B cell (primary cell): ENCODE measurements at places on chromosomes 3 and 15.

DNA sequence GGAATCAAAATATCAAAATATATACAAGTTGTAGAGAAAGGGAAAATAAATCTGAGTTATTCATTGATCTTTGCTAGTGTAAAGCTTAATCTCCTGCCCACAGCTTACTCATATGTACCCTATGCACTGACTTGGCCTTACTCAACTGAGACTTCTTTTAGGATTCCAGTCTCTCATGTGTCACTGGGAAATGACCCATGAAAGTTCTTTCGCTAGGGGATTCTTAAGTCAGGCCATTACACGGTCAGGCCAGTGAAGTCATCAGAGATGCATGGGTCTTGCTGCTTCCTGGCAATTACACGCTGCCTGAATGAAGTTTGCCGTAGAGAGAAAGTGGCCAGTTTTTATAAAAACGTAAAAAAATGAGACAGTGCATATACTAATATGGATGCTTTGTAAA is 20.7 kb upstream of the LPP start:
- no peak for DNase-seq

DNA sequence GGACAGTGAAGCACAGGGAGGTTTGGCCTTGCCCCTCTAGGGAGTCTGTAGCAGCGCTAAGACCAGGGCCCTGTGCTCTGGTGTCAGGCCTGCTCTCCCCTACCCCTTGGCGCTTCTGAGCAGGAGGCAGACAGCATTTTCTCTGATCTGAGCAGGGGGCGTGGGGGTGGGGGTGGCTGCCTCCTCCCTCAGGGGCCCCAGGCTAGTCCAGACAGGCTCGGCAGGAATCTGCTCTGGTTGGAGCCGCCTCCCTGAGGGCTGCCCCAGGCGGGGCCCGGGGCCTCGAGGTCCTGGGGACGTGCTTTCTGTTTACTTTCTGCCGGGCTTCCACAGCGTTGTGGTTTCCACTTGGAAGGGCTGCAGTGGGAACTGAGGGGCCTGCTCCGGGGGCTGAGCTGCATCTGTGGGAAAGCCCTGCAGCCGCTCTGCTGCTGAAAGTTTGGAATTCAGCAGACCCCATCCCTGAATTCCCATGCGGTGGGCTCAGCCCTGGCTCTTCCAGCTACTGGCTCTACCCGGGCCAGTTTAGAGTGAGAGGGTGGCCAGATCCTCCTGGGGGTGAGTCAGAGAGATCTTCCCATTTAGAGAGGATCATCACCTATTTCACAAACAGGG is 105.4 kb downstream of the LINGO1 start:
- DNase-seq = no peak

DNA sequence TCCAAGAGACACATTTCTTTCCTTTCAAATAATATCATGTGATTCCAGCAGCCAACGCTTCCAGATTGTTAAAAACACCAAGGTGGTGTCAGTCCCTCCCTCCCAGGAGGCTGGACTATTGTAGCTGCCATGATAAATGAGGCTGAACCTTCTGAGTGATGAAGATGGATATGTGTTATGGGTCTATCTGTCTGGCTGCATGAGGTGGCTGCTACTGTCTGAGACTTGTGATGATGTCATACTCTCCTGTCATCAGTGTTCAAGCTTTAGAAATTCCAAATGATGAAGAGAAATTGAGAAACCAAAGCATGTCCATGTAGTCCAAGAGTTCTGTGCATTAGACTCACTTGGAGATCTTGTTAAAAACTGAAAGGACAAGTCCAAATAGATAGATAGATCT is 683.0 kb downstream of the NTRK3 start:
- no peak for DNase-seq

- no peak for DNase-seq
Measured at GRCh38 chr3:193761969-193762368, 169.0 kb downstream of the OPA1 start.

DNA sequence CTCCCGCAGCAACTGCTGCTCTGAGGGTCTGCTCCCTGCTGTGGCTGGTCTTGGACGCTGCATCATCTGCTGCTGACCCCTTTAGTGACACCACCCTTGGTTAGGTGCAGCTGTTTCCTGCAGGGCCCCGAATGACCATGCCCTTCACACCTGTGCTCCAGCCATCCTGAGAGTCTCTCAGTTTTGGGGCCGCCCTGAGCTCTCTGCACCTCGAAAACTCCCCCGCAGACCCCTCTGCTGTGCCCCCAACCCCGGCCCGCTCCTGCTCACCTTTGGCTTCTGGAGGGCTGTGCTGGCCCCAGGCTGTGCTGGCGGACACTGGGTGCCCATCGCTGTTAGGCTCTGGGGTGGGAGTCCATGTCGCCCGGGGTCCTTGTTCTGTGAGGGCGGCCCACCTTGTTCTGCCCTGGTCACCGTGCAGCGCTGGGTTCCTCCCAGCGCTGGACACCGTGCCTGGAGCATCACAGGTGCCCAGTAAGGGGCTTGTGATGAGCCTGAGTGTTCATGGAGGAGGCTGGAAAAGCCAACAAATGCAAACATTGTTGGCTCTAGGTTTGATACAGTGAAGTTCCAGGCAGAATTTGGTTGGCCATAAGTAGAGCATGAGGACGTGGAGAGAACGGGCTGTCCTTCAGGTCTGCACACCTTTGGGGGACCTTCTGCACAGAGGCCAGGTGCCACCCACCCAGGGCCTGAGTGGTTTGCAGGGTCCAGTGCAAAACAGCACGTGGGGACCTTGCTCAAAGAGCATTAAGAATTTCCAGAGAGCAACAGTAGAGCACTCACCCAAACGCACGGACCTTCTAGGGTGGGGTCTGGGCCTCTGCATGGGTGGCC is 12.3 kb downstream of the ABTB1 start:
- no peak for DNase-seq

- no peak for DNase-seq
Measured at GRCh38 chr3:66756468-66757036, 241.6 kb upstream of the KBTBD8 start.

GRCh38 chr15:93028632-93029213 is 60.3 kb downstream of the RGMA start:
- DNase-seq = no peak

- peak; percentile 80 for DNase-seq
Measured at GRCh38 chr3:52055537-52056351, 627 bp downstream of the DUSP7 start.

DNA sequence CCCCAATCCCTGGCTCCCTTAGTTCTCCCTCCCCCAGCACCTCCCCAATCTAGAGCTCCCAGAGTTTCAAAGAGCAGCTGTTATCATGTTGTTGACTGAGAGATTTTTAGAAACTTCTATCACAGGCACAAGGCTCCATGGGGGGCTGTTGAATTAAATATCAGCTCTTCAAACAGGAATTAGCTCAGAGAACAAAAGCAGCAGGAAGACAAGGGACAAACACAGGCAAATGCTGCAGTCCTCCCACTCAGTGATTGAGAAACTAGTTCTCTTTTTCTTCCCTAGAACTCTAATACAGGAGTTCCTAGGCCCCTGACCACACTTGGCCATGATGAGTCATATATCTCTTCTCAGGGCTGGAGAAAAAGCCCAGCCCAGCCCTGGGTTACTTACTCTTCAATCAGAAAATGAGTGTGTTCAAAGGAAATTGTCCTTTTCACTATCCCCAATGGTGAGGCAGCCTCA is 262.1 kb downstream of the IGSF11 start:
- DNase-seq = no peak

- no peak for DNase-seq
Measured at GRCh38 chr3:17514597-17514996, 227.8 kb downstream of the TBC1D5 start.

- peak; percentile 52 for DNase-seq
Measured at GRCh38 chr3:100335434-100335833, 877 bp downstream of the NIT2 start.

- DNase-seq = no peak
Measured at GRCh38 chr15:85479071-85479647, 98.8 kb downstream of the AKAP13 start.

- no peak for DNase-seq
Measured at GRCh38 chr3:40452562-40452875, 4.6 kb upstream of the RPL14 start.

DNA sequence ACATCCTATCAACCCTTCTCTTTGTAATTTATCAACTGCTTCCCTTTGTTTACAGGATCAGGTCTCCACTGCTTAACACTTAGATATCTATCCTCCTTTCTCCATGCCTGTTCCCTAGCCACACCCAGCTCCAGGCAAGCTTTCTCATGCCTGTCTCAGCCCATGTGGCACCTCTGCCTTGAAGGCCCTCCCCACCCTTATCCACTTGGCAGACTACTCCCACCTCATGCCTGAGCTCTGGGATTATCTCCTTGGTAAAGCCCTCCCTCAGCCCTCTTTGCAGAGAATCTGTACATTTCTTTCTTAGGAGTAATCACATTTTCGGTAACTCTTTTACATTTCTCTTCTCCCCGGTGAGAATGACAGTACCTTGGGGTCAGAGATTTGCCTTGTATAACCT is 96.0 kb downstream of the ATP1B3 start:
- no peak for DNase-seq

- peak; percentile 35 for DNase-seq
Measured at GRCh38 chr15:63530752-63531299, 26.4 kb downstream of the USP3 start.

DNA sequence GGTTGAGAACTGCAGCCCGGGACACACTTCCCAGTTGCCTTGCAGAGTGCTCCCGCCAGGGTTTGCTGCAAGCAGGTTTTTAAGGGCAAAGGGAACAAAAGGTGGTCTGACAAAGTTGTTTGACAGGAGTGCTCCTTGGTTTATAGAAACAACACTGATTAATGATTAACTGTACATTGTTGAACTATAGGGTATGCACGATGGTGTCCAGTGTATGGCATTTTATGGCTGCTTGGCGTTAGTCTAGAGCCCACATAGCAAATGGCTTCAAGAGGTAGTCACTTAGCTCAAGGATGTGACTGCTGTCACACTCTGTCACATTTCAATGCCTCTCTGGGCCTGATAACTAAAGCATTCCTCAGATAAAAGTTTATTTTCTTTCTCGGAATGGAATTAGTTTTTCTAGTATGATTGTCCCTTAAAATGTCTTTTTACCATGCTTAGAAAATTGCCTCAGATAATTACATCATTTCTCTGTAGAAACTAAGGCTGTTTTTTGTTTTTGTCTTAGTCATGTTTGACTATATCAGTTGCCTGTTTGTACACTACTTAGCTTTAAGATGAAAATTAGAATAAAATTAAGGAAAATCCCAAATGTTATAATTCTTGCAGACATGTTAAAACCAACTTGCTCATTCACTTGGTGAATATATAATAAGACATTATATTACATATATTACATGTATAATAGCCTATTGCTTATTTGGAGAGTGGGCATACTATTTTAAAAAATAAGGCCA is 61.3 kb upstream of the GATM start:
- no peak for DNase-seq

- DNase-seq = no peak
Measured at GRCh38 chr3:166582236-166582635, 745.0 kb upstream of the BCHE start.

GRCh38 chr3:24437326-24437725 is 57.3 kb downstream of the THRB start:
- no peak for DNase-seq

DNA sequence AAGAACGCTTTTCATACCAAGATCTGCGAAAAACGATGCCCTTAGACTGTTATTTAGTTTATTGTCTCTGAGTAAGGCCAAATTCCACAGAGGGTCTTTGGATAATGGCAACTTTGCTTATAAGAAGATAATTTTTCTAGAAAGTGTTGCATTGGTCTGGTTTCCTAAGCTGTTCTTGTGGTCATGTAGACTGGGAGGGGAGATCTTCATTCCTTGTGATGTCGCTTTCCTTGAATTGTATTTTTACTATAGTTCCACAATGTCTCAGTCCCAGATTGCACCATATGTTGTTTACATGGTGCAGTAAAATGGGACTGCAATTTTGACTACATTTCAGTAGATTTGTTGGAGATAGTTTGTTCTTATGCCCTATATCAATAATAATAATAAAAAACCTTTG is 28.8 kb upstream of the ST3GAL6 start:
- DNase-seq = no peak

- no peak for DNase-seq
Measured at GRCh38 chr3:140545197-140545596, 132.7 kb upstream of the TRIM42 start.

DNA sequence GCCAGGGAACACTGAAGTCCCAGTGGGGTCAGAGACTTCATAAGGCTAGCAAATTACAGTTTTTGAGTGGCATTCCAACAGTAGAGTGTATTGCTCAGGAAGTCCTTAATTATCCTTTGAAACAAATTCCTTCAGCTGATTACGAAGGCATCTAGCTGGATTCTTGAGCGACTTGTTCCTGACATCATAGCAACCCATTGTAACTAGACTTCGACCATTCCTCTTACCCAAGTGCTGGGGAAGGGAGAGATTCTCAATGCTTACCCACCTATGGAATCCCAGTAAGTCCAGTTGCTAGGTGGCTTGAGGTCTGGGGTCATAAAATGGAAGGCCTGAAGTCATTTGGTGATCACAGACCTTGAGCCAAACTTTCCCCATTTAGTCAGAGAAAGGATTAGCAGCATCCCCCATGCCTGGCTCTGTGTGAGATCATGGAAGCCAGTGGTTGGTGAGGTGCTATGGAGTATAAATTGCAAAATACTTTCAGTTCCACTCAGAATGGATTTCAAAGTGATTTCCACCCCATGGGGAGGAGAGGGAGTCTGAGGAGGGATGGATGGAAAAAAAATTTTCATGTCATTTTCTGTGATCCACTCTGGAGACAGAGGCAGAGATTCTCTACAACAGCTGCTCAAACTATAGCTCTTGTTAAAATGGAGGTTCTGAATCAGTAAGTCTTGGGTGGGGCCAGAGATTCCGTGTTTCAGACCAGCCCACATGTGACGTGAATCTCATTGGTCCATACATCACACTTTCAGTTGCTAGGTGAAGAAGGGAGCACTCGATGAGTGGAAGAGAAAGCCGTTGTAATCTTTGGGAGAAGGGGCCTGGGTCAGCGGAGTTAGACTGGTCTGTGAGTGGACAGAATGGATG is 45.7 kb downstream of the CD86 start:
- DNase-seq = peak; percentile 75

DNA sequence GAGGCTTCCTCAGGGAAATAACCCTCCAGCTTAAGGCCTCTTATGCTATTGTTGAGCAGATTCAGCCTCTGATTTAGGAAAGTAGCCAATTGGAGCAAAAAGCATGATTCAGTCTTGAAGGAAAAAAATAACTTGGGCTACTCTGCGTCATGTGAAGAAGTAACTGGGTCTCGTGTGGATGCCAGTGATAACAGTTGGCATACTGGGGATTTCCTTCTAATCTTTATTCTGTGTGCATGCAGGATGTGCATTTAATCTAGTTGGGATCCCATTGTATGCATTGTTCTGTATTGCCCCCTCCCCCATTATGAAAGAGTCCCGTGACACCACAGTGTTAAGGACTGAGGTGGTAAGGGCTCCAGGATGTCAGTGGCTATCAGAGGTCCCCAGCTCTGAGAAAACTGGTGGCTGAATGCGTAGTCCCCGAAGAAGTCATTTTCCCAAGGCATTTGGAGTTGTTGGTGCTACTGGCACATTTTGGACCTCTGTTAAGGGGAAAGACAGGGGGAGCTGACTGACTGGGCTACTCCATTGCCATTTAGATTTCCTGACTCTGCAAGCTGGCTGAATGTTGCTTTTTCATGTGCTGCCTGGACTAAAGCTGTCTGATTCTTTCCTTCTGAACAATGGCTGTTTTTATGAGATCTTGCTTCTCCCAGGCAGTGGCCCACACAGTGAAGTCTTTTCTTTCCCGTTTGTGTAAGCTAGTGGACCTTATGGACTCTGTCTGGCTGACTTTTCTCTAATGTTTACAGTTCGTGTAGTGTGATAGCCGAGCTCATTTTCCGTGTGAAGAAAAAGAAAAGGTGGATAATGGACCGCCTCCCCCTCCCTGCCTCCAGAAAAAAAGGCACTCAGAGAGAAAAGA is 38.4 kb upstream of the TRAK1 start:
- no peak for DNase-seq

- DNase-seq = no peak
Measured at GRCh38 chr3:39166932-39167532, 13.6 kb upstream of the CSRNP1 start.
